Mucosa of gallbladder (tissue), 1 donor: ENCODE measurements at places on chromosomes 2 and 18. TPM values are rescaled to one million over a fixed set of nuclear protein-coding genes. Genes with fewer than 3 reads are reported as not detected.

GRCh38 chr2:242041816-242042215 is 172.3 kb downstream of the RTP5 start:
- no peak for DNase-seq

DNA sequence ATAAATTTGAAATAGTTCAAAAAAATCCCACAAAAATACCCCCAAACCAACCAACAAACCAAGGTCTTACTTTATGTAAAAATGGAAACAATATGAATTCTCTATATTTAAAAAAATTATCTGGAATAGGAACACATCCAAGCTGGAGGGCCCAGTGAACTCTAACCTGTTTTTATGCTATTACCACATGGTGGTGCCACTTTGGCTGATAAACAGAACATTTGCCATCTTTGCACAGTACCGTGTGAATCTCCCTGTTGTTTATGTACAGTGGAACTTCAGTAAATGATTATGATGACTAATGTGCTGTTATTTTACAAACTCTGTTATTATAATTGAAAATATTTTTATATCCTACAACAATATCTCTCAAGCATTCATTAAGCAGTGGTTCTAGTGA is 145.3 kb upstream of the SMAD7 start:
- no peak for DNase-seq

- DNase-seq: no peak
Measured at GRCh38 chr2:138476940-138477339, 24.6 kb upstream of the SPOPL start.

- no peak for DNase-seq
Measured at GRCh38 chr2:177554365-177554764, 161.8 kb downstream of the AGPS start.

DNA sequence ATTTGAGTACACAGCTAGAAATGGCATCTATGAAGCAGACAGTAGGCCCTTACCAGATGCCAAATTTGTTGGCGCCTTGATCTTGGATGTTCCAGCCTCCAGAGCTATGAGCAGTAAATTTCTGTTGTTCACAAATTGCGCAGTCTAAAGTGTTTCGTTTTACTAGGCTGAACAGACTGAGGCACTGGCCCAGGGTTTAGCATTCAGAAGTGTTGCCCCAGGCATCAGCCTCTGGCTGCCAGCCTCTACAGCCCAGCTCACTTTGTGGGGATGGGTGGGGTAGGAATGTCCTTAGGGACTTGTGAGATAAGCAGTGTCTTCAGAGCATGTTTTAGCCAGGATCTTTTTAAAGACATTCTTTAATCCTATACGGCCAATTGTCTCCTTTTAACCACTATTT is 51.5 kb upstream of the MGAT5 start:
- DNase-seq: no peak

DNA sequence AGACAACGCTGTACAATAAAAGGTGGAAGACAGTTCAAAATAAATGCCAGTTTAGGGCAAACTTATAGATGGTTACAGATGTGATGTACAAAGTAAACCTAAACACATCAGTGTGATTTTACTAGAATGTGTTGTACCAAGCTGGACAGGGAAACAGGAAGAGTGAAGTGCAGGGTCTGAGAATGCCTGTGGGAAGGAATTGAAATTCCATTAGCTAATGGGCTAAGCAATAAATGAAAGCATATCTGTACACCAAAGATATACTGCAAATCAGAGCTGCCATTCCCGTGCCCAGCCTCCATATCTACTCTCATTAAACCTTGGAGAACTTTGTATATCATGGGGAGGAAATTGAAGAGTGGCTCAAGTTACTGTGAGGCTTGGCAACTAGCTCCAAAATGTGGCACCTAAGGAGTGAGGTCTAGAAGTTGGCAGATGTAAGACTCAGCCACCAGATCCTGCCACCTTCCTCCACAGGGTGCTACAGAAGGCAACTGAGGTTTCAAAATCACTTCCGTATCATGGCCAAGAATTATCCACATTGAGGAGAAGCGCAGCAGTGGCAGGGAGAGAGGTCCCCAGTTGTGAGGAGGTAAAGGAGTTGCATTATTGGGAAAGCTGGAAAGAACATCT is 277.8 kb downstream of the TCF4 start:
- no peak for DNase-seq

DNA sequence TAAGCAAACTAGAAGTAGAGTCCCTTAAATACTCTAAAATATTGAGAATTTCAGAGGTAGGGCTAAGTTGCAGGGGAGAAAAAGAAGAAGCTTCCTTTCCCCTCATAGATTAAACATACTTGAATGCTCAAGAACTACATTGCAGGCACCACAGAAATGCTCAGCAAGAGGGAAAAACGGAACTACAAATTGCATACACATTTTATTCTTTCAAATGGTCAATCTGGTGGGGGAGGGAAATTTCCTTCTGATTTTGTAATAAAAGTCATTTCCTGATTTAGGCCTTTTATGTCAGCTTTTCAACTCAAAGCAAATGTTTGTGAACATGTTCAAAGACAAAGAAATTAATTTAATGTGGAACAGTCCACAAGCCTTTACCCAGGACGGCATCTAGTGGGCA is 33.0 kb downstream of the FARSB start:
- no peak for DNase-seq

- DNase-seq: no peak
Measured at GRCh38 chr2:98545591-98545990, 62.7 kb downstream of the COA5 start.

The PSMA8 gene
- not detected for total RNA-seq

DNA sequence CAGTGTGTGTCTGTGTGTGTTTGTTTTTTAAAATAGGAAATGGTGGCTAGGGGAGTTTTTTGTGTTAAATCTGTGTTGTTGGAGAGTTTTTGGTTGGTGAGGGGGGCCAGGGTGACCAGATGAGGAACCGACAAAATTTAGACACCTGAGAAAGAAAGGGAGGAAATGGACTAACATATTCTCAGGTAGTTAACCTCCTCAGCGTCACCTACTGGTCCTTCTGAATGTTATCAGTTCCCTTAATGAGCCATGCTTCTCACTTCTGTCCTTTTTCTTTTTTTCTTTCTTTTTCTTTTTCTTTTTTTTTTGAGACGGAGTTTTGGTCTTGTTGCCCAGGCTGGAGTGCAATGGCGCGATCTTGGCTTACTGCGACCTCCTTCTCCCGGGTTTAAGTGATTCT is 107.0 kb downstream of the FMNL2 start:
- DNase-seq: no peak

DNA sequence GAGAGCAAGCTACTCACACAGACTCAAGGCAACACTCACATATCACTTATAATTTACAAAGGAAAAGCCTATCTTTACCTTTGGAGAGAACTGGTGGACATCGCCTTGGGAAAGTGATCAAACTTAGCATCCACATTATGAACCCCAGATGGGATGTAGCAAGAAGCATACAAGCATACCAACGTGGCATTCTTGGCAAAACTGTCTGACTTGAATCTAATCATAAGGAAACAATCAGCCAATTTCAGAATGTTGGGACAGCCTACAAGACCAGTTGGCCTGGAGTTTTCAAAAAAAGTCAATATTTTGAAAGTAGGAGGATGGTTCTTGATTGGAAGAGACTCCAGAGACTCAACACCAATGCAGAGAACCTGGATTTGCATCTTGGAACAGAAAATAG is 79.1 kb upstream of the PMAIP1 start:
- DNase-seq: no peak

DNA sequence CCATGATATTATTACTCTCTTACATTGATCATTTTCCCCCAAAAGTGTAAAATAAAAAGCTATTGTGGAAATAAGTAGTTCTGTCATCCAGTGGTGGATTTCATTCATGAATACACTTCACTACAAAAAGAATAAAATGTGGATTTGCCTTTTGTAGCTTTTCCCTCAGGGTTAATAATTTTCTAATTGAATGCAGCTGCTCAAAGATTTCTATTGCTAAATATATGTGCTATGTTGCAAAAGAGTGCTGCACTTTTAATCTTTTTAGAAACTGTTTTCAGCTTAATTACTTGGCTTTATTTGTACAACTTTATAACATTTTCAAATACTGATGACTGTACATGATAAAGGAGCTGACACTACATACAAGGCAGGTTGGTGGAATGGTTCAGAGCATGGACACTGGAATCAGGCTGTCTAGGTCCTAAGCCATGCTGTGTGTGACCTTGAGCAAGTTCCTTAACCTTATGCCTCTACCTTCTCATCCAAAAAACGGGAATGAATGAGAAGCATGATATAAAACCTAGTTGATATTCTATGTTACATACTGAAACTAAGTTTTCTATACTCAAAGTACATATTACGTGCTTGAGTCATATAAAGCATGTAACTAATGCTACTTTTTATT is 128.8 kb downstream of the THSD7B start:
- DNase-seq: no peak

DNA sequence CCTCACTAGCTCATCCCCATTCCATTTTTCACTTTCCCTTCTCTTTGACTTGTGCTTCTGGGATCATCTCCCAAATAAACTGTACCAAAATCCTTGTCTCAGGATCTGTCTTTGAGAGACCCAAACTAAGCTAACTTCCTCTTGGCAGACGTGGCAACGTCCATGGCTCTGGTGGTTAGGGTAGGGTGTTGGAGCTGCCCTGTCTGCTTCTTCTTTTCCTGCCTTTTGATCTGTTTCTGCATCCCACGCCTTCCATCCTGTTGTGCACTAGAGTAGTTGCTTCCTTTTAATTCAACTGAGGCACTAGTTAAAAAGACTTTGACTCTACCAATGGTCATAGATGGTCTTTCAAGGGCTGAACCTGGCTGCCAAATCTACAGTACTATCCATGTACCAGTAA is 5.5 kb upstream of the MAP4K4 start:
- DNase-seq: no peak

The ACADL gene
- total RNA-seq: 3.8 TPM

DNA sequence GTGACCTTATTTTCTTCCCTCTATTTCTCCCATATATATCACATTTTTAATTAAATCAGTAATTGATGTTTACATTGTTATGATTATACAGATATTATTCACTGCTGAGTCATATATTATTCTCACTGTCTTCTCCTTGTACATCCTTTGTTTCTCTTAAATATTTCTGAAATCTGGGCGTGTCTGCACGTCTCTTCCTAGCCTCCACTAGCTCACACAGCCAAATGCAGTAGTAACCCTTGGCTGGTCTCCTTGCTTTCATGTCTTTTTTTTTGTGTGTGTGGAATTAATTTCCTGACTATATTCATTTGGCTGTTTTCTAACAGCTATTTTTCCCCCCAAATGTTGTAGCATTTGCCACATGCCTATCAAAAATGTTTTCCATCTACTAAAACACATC is 15.8 kb downstream of the CCNYL1 start:
- DNase-seq: no peak

The OR6B2 gene
- total RNA-seq: not detected
